ENCODE measurements at places on chromosomes 6 and 20.

DNA sequence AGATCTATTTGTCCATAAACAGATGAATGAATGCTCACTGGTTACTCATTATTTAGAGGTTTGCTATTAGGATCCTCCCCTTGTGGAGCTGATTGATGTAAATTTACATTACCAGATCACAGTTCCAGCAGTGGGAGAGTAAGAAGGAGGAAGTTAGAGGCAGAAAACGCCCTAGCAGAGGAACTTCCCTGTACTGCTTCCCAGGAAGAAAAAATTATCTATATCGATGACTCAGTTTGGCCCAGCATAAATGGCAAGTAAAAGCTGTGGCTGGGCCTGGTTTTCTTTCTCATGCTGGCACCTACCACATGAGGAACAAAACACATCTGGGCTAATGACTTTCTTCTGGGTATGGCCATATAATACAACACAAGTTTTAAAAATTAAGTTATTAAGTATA is 35.7 kb downstream of the DNAAF9 start:
- no peak for DNase-seq

DNA sequence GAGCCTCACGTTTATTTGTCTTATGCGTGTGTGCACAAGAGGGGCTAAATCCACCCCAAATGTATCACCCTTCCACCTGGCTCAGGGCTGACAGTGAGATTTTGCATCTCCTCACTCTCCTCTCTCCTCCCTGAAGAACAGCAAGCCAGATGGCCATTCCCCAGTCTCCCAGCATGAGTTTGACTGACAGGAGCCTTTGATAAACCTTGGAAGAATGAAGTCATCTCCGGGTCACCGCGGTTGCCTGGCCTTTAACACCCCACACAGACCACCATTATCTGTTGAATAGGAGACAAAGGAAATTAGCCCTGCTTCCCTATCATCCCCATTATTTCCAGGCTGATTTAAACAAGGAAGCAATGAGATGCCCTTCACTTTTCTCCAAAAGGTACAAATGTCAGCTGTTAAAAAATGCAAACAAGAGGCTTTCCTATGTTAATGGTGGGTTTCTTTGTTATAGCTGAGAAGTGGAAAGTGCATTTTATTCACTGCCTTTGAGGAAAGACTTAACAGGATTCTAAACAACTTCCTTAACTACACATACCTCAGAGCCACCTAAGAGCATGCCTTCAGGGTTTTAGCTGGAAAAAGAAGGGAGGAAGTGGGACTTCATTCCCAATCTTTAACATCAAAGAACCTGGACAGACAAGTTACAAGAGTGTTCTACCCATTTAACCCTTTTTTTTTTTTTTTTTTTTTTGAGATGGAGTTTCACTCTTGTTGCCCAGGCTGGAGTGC is 524.8 kb upstream of the ID4 start:
- no peak for DNase-seq

DNA sequence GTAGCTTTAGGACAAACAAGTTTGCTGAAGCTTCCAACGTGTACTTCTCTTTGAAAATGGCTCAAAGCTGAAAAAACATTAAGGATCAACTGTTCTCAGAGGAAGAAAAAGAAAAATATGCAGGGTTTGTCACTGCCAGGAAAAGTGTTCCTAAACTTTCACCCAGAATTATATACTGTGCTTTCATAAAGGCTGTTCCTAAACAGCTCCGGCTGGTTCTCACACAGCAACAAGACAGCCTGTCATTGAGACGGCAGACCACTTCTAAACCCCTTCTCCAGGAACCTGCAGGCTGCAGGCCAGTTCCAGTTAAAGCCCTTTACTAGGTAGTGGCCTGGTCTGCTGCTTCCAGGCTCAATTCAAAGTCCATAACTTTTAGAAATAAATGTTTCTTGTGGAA is 97.4 kb upstream of the SOX4 start:
- DNase-seq, result peak; percentile 52

- no peak for DNase-seq
Observed at GRCh38 chr20:20786428-20786827, 74.0 kb upstream of the RALGAPA2 start.

DNA sequence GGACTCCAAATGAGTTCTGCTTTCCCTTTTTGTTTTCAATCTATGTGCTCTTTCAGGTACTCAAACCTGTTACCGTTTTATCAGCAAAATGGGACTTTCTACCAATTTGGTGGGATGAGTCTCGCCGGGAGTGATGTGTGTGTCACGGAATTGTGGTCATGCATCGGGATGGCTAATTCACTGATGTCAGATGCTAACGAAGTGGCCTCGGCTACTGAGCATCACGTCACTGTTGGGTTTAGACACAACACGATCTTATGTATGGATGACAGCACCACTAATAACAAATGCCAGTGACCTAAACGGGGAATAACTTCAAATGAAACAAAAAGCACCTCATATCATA is 1.6 kb upstream of the PCK1 start:
- no peak for DNase-seq

All from cardiac muscle cell (in vitro differentiated cells and primary cell).